ENCODE measurements at places on chromosomes 4 and X.
A peak's percentile ranks its signal among the peaks of the same experiment; 100 is the strongest.

DNA sequence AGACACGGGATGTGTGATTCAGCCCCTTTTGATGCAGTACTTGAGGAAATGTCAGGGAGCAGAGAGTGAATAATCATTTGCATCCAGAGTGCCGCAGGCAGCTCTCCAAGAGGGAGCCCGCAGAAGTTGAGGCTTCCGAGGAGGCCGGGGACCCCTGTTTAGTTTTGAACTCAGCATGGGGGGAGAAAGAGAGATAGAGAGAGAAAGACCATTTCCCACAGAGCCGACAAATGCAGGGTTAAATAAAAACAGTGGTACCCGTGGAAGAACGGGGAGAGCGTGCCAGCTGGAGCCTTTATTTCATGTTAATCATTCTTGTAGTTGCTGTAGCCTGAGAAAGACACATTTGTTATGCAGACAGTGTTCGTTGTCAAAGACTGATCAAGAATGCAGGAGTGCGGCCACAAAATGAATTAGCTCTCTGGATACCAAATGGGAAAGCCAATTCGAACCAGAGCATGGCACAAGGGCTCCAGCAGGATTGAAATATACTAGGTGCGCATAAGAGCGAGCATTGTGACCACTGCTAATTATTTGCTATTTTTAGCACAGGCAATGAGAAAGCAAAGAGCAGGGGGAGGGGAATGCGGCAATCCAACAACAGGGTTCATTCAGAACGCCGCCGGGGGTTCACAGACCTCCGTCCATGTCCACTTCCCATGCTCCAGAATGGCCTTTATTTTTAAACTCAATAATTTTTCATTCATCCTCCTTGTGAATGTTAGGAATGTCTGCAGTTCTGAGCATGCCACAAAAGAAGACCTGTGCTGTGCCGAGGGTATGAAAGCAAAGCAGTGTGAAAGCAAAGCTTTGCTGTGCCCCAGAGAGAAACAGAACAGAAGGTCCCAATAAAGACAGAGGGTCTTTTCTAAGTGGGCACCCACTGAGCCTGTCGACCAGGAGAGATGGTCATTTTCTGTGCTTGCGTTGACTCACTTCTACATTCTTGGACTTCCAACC, 243.9 kb upstream of the VCX3A start:
- DNase-seq = no peak

DNA sequence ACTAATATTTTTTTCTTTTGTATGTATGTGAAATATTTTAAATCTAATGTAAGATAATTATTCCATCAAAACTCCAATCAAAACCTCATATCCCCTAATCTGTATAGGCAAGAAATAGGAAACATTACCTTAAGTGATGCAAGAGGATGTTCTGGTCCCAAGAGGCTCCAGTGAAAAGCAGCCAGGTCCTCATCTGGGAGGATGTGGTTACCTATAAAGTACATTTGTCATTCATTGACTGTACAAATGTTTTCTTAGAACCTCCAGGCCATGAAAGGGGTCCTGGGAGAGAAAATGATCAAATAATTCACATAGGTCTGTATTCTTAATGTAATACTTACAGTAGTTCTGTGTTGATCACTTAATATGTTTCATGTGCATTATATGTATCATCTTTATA, 25.5 kb downstream of the FAM120C start:
- no peak for DNase-seq

DNA sequence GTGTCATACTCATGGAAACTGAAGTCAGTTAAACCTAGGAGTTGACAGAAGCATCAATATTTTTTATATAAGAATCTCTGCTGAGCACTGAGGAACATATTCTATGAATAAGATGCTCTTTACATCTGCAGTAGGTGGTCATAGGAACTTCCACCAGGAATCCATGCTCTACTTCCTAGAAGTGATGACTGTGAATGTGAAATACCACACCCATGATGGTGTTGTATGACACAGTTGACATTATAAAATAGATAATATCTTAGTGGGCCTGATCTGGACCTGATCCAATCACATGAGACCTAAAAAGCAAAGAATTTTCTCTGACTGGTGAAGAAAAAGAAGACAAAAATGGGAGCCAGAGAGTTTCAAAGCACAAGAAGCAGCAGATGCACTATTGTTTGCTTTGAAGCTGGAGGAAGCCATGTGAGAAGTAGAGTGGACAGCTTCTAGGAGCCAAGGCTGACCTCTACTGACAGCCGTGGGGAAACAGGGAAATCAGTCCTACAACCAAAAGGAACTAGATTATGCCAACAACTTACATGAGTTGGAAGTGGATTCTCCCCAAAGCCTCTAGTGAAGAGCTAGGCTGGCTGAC, 68.6 kb upstream of the HS3ST1 start:
- DNase-seq = no peak

DNA sequence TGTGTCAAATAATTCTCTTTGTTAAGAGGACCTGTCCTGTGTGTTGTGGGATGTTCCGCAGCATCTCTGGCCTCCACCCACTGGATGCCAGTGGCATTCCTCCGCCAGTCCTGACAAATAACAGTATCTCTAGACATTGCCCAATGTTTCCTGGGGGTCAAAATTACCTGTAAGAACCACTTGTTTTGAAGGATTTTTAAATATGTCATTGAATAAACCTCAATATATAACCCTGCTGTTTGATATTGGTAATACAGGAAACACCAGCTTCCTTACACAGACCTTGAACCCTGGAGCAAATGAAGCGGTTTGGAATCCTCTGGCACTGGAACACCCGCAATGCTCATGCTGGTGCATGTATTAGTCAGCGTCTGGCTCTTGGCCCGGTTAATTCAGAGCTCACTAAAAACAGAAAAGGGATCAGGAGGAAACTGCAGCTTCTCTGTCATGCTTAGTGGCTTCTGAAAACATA, 101.3 kb downstream of the TBL1X start:
- no peak for DNase-seq

DNA sequence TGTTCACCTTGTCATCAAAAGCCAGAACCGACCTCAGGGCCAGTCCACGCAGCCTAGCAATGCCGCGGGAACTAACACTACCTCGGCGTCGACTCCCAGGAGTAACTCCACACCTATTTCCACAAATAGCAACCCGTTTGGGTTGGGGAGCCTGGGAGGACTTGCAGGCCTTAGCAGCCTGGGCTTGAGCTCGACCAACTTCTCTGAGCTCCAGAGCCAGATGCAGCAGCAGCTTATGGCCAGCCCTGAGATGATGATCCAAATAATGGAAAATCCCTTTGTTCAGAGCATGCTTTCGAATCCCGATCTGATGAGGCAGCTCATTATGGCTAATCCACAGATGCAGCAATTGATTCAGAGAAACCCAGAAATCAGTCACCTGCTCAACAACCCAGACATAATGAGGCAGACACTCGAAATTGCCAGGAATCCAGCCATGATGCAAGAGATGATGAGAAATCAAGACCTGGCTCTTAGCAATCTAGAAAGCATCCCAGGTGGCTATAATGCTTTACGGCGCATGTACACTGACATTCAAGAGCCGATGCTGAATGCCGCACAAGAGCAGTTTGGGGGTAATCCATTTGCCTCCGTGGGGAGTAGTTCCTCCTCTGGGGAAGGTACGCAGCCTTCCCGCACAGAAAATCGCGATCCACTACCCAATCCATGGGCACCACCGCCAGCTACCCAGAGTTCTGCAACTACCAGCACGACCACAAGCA, 898 bp downstream of the UBQLN2 start:
- no peak for DNase-seq

GRCh38 chr4:182929296-182929695, 12.1 kb upstream of the DCTD start:
- DNase-seq = no peak

- DNase-seq = no peak
These were observed 879 bp downstream of the SH2D1A start for GRCh38 chrX:124347242-124347641.

GRCh38 chr4:70935038-70935695, 33.0 kb downstream of the MOB1B start:
- no peak for DNase-seq

- DNase-seq = no peak
These were observed 81.7 kb downstream of the MAD2L1 start for GRCh38 chr4:119984996-119985395.

- DNase-seq = no peak
These were observed 602.8 kb downstream of the INPP4B start for GRCh38 chr4:142243255-142243654.

DNA sequence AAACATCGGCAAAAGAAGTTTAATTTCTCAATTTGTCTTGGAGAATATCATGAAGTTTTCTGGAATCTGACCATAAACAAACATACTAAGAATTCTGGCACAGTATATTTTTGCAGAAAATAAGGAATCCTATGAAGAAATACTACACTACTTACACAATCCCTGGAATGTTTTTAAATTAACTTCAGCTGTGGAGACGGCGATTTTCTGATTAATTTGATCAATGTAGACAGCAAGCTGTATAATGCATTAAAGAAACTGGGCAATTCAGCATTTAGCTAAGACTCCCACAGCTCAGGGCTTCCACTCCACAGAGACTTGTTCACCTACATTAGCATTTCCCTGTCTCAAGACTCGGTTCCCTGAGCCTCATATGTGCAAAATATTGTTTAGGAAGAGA, 12.2 kb downstream of the EGFL6 start:
- no peak for DNase-seq

DNA sequence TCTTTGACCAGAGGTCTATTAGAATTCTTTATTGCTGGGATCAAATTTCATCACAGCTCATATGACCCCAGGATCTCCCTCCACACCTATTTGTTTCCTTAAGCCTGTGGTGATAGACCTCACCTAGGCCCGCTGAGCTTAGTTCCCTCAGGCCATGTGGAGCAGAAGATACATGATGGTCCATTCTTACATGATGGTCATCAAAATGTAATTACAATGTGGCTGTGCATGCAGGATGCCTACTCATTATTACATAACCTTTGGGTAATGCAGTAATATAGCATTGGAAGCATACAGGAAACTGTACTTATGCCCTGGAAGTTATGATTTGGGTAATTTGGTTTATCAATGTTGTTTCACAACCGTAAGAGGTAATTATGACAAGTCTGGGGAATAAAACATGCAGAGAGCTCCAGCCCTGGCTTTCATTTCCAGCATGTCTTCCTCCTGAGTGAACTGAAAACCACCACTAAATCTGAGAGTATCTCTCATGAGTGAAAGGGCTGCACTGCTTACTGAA, 67.0 kb upstream of the AGA start:
- DNase-seq = no peak

- no peak for DNase-seq
These were observed 50.6 kb downstream of the ZGRF1 start for GRCh38 chr4:112585977-112586736.

DNA sequence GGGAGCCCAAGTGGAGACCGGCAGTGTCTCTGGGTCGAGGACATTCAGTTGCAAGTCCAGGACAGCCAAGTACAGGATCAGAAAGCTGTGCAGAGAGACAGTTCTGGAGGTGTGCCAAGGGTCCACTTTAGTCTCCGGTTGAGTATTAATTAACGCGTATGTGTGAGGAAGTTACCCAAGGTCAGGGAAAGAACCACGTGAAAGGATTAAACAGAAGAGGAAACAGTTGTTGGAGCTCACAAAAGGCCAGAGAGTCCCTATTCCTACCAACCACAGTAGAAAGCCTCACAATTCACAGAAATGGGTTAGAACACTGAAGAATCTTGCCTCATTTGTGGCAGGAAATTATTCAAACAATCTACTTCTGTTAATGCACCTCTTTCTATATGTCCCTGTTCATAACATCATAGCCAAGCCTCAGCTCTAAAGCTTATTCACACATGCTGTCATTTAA, 17.9 kb upstream of the NSUN7 start:
- peak; percentile 58 for DNase-seq

DNA sequence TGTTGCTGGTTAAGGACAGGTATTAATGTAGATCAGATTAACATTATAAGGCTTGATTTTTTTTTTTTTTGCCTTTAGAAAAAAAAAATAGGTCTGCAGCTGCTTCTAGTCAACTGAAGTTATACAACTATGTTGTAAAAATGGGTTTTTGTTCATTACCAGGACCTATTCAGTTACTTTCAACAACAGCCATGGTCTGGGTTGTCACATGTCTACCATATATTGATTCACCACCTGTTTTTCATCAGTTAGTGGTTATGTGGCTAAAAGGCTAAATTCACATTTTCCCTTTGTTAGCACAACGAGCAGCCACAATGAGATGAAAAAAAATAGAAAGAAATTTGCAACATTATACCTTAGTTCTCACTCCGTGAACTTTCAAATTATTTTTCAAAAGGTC, 45.5 kb downstream of the GLRB start:
- no peak for DNase-seq

GRCh38 chrX:35439034-35439660, 359.0 kb upstream of the MAGEB16 start:
- DNase-seq = no peak

- no peak for DNase-seq
These were observed 11.0 kb downstream of the STIM2 start for GRCh38 chr4:26871611-26872010.

GRCh38 chr4:102478186-102478585, 23.0 kb upstream of the NFKB1 start:
- DNase-seq = no peak

- no peak for DNase-seq
These were observed 120.8 kb upstream of the PJA1 start for GRCh38 chrX:69285881-69286564.

- DNase-seq = peak; percentile 85
These were observed 230.2 kb upstream of the STK26 start for GRCh38 chrX:131792789-131793462.

DNA sequence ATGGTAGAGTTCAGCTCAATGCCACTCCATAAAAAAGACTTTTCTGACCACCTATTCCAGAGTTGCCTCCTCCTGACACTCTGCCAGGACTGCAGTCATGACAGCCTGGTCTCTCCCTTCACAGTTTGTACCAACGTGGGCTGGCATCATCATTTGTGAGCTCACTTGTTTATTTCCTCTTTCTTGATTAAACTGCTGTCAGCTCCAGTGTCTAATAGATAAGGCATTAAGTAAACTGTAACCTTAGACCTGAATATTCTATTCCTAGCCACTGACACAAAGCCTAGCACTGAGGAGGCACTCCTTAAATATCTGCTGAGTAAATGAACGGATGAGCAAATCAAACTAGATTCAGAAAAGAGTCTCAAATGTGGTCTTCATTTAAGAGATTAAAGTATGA, 48.7 kb downstream of the DDX60 start:
- DNase-seq = no peak

GRCh38 chr4:11860996-11861395, 432.3 kb upstream of the HS3ST1 start:
- no peak for DNase-seq

- DNase-seq = no peak
These were observed 701.8 kb upstream of the TENM3 start for GRCh38 chr4:181541396-181541795.

DNA sequence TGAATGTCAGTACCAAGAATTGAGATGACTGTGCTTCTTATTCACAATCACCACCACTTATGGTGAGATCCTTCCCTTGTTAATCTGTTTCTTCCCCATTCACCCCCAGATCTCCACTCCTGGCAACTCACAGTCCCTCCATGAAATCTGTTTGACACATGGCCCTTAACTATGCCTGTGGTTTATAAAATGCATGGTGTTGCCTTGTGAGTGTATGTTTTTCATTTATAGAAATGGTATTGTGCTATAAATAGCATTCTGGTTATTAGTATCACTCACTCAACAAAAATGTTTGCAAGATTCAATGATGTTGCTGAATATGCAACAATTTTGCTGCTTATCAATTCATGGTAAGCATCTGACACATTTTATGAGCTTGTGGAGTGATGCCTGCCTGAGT, 131.0 kb downstream of the PRKX start:
- DNase-seq = no peak

Data from NCI-H748 treated with DMSO at 0.1 percent for 48 hours (cell line).